Nucleus accumbens (tissue), 56 donors: ENCODE measurements at places on chromosomes 2 and 18.

GRCh38 chr2:190603374-190603773 is 45.5 kb upstream of the NAB1 start:
- DNase-seq, result no peak

DNA sequence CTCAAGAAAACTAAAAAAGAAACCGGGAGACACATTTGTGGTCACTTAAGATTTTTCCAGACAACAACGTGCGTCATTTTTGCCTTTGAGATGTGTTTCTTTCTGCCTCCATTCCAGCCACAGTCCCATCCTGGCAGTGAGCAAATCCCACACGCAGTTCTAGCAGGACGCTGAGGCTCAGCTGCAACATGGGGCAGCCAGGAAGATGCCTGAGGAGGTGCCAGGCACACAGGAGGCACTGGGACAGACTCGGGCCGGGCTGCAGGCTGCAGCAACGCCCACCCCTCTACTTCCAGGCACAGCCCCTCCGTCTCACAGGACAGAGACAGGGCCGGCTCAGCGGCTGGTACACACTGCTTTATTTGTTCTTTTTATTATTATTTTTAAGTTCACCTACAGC is 13.1 kb downstream of the KLF11 start:
- DNase-seq, result no peak

DNA sequence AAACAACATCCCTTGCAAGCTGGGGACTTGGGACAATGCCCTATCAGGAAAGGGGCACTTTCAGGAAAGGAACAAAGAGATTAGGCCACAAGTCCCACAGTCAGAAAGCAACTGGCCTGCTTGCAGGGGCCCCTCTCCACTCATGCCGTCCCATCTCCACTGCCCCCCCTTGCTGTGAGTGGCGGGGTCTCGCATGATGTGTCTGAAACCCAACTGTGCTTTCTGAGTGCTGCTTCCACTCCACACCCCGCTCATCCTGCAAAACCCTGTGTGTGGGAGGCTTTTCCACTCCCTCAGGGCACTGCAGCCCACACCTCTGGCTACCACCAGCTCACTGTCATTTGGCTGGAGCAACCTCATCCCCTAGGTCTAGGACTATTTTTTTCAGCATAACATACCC is 7.9 kb downstream of the HS6ST1 start:
- no peak for DNase-seq

- DNase-seq, result no peak
Measured at GRCh38 chr2:25808006-25808383, 70.3 kb downstream of the ASXL2 start.

DNA sequence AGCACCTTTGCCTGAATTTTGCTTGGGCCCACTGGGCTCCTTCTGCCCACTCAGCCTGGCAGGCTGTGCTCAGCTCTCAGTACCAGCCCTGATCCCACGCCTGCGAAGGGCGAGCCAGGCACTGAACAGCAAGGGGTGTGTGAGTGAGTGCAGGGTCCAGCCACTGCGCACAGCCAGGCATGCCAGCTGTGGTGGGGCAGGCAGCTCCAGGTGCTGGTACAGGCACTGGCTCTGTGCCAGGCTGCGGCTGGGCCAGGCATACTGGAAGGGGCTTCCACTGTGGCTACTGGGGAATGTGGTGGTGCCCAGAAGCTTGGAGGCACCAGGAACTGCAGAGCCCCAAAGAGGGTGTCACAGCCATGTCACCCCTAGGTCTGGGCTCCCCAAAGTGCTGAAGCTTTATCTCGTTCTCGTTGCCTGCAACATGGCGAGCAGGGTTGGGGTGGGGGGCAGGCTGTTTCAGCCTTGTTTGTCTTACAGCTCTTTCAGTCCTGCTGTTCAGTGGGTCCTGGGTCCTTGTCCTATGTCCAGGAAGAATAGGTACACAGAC is 8.8 kb downstream of the DYSF start:
- no peak for DNase-seq

GRCh38 chr2:144548088-144548487 is 28.2 kb upstream of the ZEB2 start:
- no peak for DNase-seq

GRCh38 chr2:68812251-68812650 is 58.9 kb downstream of the BMP10 start:
- DNase-seq, result no peak

DNA sequence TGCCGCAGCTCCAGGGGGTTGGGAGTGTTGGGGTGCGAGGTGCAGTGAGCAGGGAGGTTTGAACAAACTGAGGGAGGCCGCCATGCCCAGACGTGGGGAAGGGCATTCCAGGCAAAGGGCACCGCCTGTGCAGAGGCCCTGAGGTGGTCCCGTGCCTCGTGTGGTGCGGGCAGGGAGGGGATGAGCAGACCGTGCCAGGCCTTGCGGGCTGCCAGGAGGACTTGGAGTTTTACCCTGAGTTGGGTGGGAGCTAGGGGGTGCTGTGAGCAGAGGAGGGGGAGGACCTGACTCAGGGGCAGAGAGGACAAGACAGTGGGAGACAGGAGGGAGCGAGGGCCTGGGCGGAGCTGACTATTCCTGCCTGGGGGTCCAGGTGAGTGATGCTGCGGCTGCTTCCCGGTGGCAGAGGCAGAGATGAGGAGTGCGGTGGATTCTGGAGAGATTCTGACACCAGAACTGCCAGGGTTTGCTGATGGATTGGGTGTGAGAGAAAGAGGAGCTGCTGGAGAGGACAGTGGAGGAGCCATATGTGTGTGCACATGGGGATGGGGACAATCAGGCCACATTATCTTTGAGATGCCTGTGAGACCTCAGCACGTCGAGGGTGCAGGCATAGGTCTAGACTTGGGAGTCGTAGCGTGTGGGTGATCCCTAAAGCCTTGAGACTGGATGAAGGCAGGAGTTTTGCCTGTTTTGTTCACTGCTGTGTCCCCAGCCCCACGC is 23.4 kb downstream of the ZAP70 start:
- no peak for DNase-seq

- no peak for DNase-seq
Measured at GRCh38 chr2:3598197-3598910, 3.4 kb downstream of the COLEC11 start.

GRCh38 chr2:71686781-71687180 is 233.4 kb downstream of the DYSF start:
- no peak for DNase-seq

GRCh38 chr2:65092791-65093190 is 36.6 kb downstream of the CEP68 start:
- no peak for DNase-seq

- no peak for DNase-seq
Measured at GRCh38 chr2:235534678-235535422, 41.0 kb downstream of the AGAP1 start.

DNA sequence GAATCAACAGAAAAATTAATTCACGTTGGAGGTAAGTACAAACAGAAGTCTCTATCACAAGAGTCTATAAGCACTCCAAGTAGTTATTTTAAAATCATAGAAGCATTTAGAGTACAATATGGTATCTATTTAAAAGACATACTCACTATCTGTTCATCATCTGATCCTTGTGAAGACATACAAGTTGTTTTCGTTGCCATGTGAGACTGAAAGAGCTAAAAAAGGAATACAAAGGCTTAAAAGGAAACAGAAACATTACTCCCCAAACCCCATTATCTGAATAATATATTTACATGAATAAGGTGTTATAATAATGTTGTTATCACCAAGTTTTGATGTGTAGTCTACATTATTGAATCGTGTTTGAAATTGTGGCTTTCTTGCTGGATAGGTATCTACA is 20.9 kb downstream of the SEPTIN10 start:
- no peak for DNase-seq

DNA sequence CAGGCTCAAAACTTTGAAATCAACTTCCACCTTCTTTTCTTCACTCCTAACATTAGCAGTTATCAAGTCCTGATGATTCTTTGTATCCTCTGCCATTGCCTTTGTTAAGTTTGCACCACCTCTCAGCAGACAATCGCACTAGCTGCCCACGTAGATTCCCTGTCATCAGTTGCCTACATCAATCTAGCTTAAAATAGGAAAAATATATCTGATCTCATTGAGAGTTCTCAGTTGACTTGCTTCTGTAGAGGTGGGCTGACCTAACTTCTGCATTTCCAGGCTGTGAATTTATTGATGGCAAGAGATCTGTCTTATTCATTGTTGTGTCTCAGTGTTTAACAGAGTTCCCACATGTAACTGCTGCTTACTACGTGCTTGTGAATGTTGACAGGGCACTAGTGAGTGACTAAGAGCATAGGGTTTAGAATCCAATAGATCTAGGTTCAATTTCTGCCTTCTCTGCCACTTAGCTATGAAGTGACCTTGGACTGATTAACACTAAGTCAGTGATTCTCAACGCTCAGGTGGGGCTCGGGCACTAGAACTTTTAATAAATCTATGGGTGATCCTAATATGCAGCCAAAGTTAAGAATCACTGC is 3.7 kb upstream of the INSIG2 start:
- DNase-seq, result no peak
